ENCODE measurements at places on chromosomes 16 and 17. TPM values are rescaled to one million over a fixed set of nuclear protein-coding genes. Genes with fewer than 3 reads are reported as not detected.

Gene PRR35
- total RNA-seq: not detected

Gene AXIN2
- 0.83 TPM for total RNA-seq

Gene TMEM92
- 1.3 TPM for total RNA-seq

Gene ZSCAN10
- total RNA-seq: not detected

GRCh38 chr16:54425068-54425467 is 138.5 kb upstream of the IRX3 start:
- no peak for DNase-seq

GRCh38 chr17:75531721-75532072 is 6.2 kb downstream of the LLGL2 start:
- no peak for DNase-seq

- DNase-seq: no peak
Observed at GRCh38 chr16:2035431-2036199, 8.9 kb downstream of the NHERF2 start.

DNA sequence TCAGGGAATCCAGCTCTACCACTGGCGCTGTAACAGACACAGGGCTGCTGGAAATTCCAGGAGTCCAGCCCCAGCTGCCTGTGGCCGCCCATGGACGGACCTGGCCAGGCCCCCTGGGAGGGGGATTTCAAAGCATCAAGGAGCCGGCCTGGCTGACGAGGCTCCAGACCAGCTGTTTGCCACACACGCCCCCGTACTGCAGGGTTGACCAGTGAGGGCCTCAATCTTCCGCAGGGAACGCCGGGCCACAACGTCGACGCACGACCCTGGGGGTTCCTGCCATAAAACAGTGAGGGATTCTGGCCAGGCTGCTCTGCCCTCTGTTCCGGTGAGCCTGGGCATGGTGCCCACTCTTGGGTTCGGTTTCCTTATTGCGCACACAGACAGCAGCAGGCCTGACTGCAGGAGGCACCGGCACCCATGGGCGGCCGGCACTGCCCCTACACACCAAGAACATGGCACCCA is 3.7 kb downstream of the LMF1 start:
- DNase-seq: no peak

- no peak for DNase-seq
Observed at GRCh38 chr16:72959301-72959996, 88.5 kb downstream of the ZFHX3 start.

- no peak for DNase-seq
Observed at GRCh38 chr17:14207791-14208190, 28.9 kb downstream of the CDRT15 start.
